GM23248 (cell line): ENCODE measurements at places on chromosomes 12 and 14. TPM values are rescaled to one million over a fixed set of nuclear protein-coding genes. Genes with fewer than 3 reads are reported as not detected.

GRCh38 chr12:104656383-104656782 is 199.6 kb downstream of the CHST11 start:
- H3K36me3 ChIP-seq = no peaks in the 10 kb centered on the region
- H3K4me3 ChIP-seq = no peak overlapping the region
- H3K27ac ChIP-seq = no peak overlapping the region

OTOGL gene
- under 0.01 and 1.3 TPM in 2 replicates for total RNA-seq

OSBPL8 gene
- 64.4 and 67.0 TPM in 2 replicates for total RNA-seq

CACNA2D4 gene
- under 0.01 TPM in 1 of 2 replicates, not detected in the other for total RNA-seq

CABP1 gene
- total RNA-seq = not detected in 2 replicates
